NCI-H774 (cell line): ENCODE measurements at places on chromosomes 1 and 21.

- no peak for DNase-seq
Measured at GRCh38 chr1:15399710-15400109, 10.0 kb upstream of the EFHD2 start.

GRCh38 chr1:65317866-65318653, 8.7 kb downstream of the DNAJC6 start:
- no peak for DNase-seq

DNA sequence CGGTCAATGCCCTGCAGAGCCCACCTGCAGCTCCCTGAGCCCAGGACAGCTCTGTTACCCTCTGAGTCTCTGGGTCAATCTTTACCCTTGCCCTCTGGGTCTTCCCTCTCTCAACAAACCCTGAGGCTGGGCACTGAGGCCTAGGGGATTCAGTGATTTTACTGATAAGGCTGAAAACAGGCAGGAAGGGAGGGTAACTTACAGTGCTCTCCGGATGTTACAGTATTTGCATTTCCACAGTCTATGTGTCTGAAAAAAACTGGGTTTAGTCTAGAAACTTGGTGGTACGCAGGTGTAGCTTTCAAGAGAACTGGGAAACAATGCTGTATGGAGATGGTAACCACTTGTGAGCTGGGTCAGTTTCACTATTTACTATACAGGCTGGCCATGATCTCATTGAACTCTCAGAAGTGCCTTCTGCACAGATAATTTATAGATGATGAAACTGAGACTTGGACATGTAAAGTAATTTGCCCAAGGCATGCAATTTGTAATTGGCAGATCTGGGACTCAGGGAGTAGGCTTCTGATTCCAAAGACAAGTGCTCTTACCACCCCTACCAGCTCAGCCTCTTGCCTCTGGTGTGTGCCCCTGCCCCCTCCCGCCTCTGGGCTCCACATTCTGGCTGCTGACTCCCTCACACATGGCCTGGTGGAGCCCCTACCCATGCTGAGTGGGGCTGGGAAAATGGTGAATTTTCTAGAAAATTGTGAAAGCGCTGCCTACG, 48.8 kb downstream of the TENT5C start:
- no peak for DNase-seq

- DNase-seq: no peak
Measured at GRCh38 chr1:203675596-203676347, 49.1 kb downstream of the ATP2B4 start.

GRCh38 chr21:42302076-42302650, 13.0 kb downstream of the TFF3 start:
- DNase-seq: no peak

GRCh38 chr21:42049578-42050430, 21.3 kb upstream of the UMODL1 start:
- no peak for DNase-seq

DNA sequence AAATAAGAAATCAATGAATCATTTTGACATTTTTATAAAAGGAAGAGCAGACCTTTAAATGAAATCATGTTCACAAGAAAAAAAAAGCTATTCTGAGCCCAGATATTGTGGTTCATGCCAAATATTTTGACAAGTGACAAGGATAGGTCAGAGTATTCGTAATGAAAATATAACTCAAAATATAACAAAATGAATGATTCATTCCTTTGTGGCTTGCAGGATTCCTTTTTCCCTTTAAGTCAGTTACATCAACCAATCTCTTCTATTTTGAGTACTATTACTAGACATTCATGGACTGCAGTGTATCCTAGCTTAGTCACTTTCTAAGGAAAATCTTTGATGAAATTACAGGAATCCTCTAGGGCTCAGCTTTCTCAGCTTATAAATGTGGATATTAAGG, 188.7 kb downstream of the COL11A1 start:
- DNase-seq: no peak

- DNase-seq: no peak
Measured at GRCh38 chr1:41226815-41227434, 15.2 kb downstream of the SCMH1 start.

GRCh38 chr1:160244209-160244608, 18.1 kb downstream of the DCAF8 start:
- DNase-seq: no peak

DNA sequence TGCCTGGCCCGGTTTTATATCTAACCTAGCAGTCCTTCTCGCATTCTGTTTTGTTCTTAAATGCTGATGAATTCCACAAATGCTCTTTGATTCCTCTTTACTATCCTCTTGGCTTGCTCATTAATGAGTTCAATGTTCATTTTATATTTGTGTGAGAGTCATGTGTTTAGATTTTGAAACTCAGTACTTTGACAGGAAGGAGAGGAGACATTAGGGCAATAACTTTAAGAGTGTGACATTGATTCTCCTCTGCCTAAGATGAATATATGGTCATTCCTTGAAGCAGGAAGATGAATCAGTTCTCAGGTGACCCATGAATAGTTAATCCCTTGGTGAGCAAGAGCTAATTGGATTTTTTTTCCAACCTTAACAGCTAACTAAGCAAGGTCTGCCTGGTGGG, 84.1 kb downstream of the MRPS6 start:
- no peak for DNase-seq

GRCh38 chr1:230905733-230906132, 37.4 kb upstream of the C1orf198 start:
- DNase-seq: no peak

DNA sequence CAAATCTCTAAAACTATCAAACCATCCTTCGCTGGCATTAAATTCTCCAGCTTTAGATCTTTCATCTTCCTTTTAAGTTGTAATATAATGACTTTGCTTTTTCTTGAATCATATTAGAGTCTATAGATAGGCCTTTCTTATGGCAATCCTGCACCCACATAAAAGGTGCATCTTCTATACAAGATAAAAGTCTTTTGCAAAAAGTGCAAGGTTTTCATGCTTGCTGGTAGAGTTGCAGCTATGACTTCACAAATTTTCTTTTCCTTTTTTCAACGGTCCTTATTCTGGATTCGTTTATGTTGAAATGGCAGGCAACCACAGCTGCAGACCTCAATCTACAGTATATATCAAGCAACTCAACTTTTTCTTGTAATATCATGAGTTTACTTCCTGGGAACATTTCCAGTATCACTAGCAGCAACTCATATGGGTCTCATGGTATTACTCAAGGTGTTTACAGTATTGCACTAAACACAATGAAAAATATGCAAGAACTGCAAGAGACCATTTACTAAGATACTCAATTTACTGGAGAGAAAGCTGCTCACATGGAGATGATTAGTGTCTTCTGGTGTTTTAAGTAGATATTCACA, 22.1 kb downstream of the OMA1 start:
- DNase-seq: no peak

DNA sequence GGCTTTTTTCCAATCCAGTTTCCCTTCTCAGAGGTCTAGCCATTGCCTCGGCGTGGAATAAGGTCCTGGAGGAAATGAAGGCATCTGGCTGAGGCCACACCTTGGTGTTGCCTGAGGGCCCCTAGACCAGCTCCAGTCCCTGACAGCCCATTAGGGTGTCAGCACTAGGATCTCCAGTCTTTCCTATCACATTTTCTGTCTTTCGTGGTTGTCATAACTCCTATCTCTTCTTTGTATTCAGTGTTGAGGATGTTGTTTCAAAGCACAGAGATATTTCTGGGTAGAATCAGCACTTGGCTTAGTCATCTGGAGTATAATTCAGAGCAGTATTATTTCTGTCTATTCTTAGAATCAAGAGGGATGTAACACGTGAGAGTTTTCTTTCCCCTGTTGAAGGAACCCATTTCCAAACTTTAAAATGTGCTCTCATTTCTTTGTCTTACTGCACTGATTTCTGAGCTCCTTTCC, 844.3 kb downstream of the KCNT2 start:
- DNase-seq: no peak

DNA sequence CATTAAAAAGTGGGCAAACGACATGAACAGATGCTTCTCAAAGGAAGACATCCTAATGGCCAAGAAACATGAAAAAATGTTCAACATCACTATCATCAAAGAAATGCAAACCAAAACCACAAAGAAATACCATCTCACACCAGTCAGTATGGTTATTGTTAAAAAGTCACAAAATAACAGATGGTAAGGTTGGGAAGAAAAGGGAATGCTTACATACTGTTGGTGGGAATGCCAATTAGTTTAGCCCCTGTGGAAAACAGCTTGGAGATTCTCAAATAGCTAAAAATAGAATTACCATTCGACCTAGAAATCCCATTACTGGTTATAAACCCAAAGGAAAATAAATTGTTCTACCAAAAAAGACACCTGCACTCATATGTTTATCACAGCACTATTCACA, 369.4 kb downstream of the KCNH1 start:
- DNase-seq: no peak

- DNase-seq: no peak
Measured at GRCh38 chr1:17999884-18000283, 107.7 kb upstream of the IGSF21 start.

DNA sequence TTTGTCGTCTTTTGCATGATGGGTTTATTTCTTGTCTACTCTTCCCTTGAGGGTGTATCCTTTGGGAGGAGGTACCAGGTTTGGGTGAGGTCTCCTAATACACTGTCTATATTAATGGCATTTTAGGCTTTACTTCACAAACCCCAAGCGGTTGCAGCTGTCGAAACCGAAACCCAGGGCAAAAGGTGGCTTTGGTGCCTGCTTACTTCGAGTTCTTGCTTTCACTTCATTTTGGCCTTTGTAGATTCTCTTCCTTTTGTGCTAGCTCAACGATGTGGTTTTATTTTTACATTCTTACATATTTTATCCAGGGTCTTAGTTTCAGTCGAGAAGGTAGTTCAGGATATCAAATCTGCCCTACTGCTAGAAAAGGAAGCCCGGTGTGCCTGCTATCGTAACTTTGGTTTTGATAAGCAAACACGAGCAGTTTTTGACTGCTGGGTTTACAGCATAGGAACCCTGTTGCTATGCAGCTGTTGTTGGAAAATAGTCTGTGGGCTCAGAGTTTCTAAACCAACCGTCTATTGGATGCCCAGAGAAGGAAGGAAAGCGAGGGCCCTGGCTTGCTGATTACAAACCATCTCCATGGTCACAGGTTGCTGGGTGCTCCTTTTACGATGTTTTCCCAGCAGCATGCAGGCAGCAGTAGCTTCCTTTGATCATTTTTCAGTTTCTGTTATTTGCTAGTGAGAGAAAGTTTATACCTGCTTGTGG, 9.8 kb upstream of the TSPAN2 start:
- peak; percentile 74 for DNase-seq

GRCh38 chr1:101394041-101394440, 157.2 kb downstream of the S1PR1 start:
- no peak for DNase-seq

GRCh38 chr1:94855307-94855700, 35.1 kb downstream of the SLC44A3 start:
- no peak for DNase-seq
